ENCODE measurements at places on chromosomes 7 and 10.

DNA sequence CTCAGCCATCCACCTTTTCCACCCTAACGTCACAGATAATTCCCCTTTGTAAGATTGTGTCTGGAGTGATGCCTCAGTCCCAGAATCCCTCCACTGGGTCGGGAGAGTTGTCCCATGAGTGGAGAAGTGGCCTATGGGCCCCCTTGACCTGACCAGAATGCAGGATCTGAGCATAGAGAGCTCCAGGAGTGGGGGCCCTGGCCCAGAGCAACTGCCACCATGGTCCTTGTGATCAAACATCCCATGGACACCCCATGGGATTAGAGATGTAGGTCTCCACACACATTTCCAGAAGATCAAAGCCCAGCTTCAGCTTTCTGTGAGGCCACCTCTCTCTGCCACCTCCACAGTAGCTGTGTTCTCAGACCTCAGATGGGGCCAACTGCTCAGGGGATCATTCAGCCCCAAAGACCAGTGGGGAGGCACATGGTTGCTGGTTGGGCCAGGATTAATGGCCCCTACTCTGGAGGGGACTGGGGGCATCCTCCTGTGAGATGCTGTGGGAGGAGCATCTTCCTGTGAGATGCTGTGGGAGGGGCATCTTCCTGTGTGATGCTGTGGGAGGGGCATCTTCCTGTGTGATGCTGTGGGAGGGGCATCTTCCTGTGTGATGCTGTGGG is 28.5 kb upstream of the DPYSL4 start:
- DNase-seq: no peak

GRCh38 chr10:26725837-26726727 is 28.6 kb downstream of the PDSS1 start:
- DNase-seq: no peak

GRCh38 chr7:57203161-57203791 is 71.0 kb upstream of the ZNF479 start:
- DNase-seq: no peak

- no peak for DNase-seq
Observed at GRCh38 chr7:143884969-143885559, 16.9 kb downstream of the TCAF1 start.

DNA sequence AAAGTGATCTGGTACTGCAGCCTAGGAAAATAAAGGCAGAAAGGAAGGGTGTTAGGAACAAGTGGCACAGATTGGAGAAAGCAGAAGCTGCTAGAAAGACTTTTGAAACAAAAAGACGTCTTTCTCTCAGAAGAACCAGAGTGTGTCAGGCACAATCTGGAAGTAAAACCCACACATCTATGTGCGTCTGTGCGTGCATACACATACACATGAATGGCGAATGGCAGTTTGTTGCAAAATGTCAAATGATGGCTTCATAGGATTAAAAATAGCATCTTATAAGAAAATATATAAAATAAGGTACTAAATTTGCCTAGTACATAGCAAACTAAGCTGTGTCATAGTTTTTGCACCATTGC is 246.3 kb downstream of the CDK14 start:
- DNase-seq: no peak

DNA sequence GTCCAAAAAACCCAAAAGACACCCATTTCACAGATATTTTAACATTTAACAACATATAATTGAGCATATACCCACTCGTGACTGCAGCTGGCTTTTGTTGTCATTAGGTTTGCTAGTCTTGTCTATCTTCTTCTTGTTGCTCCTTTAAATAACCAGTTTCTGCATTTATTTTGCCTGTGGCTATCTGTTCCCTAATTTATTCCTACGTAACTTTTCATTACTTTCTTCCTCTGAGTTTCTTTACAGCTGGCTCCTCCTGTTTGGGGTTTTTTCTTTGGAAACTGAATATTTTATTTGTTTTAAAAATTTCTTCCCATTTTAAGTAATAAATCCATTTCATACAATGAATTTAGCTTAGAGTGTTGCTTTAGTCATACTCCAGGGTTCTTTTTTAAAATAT is 14.4 kb downstream of the PILRA start:
- no peak for DNase-seq

DNA sequence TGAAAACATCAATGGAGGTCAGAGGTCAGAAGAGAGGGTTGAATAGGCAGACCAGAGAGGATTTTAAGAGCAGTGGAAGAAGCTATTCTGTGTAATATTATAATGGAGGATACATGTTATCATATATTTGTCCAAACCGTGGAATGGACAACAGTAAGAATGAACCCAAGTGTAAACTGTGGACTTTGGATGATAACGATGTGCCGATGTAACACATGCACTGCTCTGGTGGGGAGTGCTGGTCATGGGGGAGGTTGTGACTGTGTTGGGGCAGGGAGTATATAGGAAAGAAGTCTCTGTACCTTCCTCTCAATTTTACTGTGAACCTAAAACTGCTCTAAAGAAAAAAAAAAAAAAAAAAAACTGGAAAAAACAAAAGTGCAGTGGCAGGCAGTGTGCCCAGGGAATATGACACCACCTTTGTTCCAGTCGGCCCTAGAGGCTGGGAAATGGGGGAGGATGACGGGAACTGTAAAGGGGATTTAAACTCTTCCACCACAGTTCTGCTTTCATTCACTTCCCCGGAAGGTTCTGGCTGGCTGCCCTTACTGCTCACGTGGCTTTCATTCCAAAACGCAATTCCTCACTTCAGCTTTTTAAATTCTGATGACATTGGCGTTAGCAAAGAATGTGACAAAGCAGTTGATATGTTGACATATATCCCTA is 113.7 kb upstream of the ANKRD1 start:
- no peak for DNase-seq

- DNase-seq: no peak
Observed at GRCh38 chr7:40133561-40134427, 628 bp downstream of the MPLKIP start.

DNA sequence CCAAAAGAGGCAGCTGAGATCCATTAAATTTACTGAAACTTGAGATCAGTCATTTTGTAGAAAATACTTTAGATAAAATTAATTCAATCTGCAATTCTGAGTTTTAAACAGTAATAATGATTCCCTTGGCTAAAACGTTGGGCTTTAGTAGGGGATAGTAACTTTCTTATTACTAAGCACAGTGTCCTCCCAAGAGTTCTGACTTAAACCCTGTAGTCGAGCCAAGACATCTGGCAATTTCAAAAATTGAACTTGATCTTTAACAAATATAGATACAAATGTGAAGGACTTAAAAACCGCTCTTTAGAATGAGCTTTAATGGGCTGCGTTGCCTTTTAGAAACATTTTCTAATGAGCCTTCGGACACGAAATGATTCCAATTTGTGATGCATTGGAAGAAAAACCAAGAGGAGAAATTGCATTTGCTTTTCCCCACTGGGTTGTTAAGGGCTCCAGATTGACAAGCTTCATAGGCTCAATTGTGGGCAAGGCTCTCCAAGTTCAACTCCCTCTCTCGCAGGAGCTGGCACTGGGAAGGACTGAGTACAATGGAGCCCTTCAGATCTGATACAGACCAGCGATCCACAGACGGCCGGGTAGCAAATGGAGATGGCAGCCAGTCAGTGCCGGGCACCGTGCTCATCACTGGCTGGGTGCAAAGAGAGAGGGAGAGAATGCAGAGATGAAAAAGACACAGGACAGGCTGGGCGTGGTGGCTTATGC is 921.3 kb upstream of the AUTS2 start:
- DNase-seq: no peak

GRCh38 chr10:14873090-14873760 is 5.4 kb upstream of the SUV39H2 start:
- DNase-seq: no peak

GRCh38 chr7:90760892-90761291 is 164.8 kb downstream of the CDK14 start:
- DNase-seq: no peak

- DNase-seq: no peak
Observed at GRCh38 chr10:86556933-86557649, 35.5 kb upstream of the WAPL start.

DNA sequence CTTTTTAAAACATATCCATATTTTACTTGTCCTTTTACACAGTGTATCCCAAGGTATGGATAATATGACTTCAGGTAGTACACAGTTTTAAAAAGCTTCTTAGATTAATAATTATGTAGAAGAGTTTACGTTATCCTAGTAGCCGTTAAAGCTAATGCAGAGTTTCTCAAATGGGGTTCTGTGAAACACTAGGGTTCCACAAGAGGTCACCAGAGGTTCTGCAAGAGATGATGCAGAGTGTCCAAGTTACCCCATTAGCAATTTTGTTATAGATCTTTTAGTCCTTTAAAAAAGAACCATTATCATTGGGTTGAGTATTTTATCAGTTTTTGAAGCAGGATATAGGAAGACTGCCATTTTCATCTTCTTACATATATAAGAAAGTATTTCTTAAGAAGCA is 298.9 kb upstream of the HPS1 start:
- no peak for DNase-seq

DNA sequence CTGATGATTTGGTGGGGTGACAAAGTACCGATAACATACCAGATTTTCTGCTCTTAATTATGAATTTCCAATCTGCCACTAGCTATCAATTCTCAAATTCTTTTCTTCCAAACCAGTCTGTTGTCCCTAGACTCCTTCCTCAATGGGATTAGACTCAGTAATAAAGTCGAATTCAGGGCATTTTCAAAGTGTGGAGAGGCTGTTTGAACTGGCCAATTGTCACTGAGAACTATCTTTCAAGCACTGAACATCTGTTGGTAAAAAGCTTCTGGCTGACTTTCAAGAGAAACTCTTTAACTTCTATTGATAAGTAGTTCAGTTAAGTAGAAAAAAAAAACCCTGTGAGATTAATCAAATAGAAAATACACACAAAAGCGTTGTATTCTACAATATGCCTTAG is 108.9 kb downstream of the SAMD9 start:
- DNase-seq: no peak

DNA sequence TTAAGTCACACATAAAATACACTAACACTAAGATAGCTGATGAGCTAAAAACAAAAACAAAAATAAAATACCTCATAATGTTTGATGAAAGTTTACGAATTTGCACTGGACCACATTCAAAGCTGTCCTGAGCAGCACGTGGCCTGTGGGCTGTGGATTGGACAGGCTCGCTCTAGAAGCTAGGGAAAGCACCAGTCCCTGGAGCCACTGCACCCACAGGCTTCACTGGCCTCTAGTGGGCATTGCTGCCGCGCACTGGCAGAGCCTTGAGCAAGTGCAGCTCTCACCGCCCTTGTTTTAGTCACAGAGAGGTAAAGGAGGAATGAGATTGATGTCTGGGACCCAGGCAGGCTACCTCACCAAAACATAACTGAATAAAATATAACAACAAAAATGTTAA is 67.6 kb downstream of the PAX2 start:
- DNase-seq: no peak

DNA sequence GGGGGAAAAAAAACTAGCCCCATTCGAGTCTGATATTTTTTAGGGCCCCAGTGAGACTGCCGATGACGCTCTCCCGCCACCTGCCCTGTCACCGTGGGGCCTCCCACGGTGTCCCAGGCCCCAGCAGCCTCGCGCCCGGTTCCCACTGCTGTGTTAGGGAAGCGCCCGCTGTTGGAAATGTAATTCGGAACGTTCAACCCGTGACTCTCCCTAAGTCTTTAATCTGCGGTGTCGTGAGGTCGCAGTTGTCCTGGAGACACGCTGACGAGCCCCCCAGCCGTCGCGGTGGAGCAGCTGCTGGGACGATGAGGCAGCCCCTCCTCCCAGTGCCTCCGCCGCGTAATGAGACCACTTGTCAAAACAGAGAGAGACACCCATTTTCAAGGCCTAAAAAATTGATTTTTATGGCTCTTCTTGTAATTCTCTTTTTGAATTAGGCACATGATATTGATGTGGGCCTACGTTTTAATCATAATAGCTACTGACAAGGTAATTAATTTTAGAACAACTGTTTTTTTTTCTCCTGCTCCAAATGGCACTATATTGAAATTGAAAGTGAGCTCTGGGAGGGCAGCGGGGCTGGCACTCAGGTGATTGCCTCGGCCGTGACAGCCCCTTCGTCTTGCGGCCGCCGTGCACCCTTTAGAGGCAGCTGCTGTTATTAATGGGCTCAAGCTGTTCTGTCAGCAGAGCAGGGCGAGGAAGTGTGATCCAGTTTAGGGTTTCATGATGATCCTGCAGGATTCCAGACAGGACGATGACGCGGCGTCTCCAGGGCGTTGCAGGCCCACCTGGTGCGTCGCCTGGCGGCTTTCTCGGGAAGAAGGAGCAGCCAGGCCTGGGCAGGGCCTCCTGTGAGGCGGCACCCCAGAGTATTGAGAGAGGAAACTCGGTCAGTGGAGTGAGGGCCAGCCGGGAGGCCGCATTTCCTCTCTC is 63.3 kb downstream of the NKX6-2 start:
- no peak for DNase-seq

- no peak for DNase-seq
Observed at GRCh38 chr7:17989546-17989945, 38.1 kb downstream of the PRPS1L1 start.

DNA sequence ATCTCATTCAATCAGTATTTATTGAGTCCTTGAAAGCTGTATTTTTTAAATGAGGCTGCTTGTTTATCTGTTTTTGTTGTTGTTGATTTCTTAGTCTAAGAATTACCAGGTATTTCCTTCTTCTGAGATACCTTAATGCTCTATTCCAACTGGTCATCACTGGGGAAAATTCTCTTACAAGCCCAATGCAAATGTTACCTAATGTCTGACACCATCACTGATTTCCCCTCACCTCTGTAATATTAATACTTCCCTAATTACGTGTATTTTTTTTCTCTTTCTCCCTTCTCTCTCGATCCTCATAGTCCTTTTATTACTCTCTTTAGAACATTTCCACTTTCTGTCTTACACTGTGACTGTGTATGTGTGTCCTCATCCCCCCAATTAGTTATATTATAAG is 13.9 kb downstream of the HDAC9 start:
- no peak for DNase-seq

DNA sequence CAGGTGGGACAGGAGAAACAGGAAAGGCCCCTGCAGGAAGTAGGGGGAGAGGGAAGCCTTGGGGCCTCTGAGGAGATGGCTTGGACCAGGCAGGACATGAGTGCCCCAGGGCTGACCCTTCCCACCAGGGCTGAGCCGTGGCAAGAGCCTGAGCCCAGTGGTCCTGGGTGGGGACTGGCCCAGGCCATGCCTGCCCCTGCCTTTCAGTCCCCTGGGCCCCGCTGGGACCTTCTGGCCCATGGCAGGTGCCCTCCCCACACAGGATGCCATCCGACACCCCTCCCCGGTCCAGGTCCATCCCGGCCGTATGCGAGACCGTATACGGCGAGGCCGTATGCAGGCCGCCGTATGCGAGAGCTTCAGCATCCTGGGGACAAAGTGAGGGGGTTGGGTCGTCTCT is 2.0 kb downstream of the GRIFIN start:
- no peak for DNase-seq

DNA sequence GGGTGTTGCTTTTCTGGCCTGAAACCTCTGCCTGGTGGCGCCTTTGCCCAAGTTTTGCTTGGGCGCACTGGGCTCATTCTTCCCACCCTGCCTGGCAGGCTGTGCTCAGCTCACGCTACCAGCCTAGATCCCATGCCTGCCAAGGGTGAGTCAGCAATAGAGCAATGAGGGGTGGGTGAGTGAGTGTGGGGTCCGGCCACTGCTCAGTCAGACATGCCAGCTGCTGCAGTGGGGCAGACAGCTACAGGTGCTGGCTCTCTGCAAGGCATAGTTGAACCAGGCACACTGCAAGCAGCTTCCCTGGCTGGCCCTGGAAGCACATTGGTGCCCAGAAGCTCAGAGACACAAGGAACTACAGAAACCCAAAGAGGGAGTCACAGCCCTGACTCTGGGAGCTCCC is 680.9 kb upstream of the LRRTM3 start:
- no peak for DNase-seq

GRCh38 chr7:106187613-106188350 is 75.7 kb upstream of the SYPL1 start:
- DNase-seq: no peak
